Tongue (tissue), 3 donors: ENCODE measurements at places on chromosomes 3 and 15.

- DNase-seq: no peak
Observed at GRCh38 chr3:141126661-141127343, 75.7 kb downstream of the SPSB4 start.

DNA sequence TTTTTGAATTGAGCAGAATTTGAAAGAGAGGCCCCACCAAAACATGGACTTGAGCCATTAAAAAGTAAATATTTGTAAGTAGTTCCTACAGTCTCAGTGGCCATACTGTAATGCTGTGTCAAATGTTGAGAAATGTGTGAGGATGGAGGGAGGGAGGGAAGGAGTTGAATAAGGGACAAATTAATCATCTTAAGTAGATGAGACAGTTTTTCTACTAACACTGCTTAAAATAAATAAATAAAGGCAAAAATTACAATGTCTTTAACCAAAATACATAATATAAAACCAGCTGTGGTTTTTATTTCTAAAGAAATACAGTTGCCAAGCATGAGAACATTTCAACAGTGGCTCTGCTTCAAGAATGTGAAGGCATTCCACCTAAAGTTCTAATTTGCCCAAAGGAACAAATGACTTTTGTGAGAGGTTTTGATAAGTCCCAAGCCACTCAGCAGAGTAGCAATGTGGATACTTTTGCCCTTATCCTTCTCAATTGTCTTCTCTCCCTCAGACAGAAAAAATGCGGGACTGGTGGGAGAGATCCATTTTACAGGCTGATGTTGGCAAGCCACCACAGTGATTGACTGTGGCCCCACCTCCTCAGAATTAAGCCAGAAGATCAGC is 427.0 kb upstream of the RARB start:
- DNase-seq: peak; percentile 60

DNA sequence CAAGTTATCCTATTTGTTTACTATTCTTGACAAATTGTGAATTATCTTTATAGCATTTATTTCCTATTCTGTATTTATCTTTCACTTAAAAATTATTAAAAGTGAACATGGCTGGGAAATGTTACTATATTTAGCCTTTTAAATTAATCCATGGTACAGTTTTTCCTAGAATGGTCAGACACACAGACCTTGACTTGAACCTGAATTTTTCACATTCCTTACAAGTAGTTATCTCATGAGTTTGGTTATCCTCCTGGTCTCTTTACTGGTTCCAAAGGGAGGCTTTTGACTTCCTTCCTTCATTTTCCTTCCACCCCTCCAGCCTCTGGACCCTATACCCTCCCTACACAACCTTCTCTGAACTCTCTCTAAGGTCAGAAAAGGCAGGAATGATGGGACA is 280.6 kb downstream of the SATB1 start:
- no peak for DNase-seq

- no peak for DNase-seq
Observed at GRCh38 chr3:46206282-46207015, 1.7 kb downstream of the CCR1 start.

DNA sequence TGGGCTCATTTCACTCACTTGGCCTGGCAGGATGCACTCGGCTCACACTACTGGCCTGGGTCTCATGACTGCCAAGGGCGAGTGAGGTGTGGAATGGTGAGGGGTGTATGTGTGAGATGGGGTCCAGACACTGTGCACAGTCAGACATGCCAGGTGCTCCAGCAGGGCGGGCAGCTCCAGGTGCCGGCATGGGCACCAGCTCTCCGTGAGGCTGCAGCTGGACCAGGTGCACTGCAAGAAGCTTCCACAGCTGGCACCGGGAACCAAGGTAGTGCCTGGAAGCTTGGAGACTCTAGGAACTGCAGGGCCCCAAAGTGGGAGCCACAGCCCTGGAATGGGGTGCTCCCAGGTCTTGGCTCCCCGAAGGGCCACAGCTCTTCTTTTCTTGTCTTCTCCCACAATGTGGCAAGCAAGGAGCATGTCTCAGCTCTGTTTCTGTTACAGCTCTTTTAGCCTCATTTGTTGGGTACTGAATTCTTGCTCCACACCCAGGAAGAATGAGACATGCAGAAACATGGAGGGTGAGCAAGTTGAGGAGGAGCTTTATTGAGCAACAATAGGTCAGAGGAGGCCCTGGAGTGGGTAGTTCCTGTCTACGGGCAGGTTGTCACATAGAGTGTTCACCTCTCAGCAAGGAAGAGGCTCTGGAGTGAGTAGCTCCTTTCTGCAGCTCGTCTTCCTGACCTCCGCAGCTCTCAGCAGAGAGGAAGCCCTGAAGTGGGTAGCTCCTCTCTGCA is 762.8 kb downstream of the CADM2 start:
- DNase-seq: no peak

GRCh38 chr3:153551536-153552285 is 389.7 kb downstream of the RAP2B start:
- no peak for DNase-seq

DNA sequence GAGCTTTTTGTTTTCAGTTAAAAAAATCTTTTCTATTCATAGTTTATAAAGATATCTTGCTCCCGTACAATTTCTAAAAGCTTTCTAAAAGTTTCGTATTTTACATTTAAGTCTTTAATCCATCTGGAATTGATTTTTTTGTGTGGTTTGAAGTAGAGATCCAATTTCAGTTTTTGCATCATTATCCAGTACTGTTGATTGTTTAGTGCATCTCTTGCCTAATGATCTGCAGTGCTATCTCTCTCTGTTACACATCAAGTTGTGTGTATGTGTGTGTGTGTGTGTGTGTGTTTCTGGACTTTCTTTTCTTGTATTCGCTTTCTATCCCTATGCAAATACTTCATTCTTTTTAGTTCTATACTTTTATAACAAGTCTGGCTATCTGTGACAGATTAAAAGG is 605.8 kb upstream of the DPPA4 start:
- DNase-seq: no peak

DNA sequence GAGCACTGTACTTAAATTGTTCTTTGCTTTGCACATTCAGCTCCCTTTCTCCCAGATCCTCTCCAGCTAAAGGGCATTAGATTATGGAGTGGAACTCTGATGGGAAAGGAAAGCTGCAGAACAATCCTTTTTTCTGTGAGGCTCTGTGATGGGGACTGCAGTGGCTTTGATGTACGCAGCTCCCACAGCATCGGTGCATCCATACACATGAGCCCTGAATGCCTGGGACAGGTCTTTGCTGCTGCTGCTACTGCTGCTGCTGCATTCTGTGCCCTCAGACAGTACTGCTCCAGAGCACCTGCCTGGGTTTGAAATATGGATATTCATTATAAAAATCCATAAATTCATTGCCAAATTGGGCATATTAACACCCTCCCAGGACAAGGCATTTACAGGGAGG is 164.4 kb downstream of the WDR76 start:
- no peak for DNase-seq

GRCh38 chr15:75348034-75348561 is 1.3 kb downstream of the NEIL1 start:
- no peak for DNase-seq

GRCh38 chr3:127698286-127698685 is 25.5 kb downstream of the ABTB1 start:
- DNase-seq: no peak

GRCh38 chr15:85381850-85382751 is 1.7 kb downstream of the AKAP13 start:
- no peak for DNase-seq

- no peak for DNase-seq
Observed at GRCh38 chr3:28326458-28326926, 22.0 kb upstream of the ZCWPW2 start.

DNA sequence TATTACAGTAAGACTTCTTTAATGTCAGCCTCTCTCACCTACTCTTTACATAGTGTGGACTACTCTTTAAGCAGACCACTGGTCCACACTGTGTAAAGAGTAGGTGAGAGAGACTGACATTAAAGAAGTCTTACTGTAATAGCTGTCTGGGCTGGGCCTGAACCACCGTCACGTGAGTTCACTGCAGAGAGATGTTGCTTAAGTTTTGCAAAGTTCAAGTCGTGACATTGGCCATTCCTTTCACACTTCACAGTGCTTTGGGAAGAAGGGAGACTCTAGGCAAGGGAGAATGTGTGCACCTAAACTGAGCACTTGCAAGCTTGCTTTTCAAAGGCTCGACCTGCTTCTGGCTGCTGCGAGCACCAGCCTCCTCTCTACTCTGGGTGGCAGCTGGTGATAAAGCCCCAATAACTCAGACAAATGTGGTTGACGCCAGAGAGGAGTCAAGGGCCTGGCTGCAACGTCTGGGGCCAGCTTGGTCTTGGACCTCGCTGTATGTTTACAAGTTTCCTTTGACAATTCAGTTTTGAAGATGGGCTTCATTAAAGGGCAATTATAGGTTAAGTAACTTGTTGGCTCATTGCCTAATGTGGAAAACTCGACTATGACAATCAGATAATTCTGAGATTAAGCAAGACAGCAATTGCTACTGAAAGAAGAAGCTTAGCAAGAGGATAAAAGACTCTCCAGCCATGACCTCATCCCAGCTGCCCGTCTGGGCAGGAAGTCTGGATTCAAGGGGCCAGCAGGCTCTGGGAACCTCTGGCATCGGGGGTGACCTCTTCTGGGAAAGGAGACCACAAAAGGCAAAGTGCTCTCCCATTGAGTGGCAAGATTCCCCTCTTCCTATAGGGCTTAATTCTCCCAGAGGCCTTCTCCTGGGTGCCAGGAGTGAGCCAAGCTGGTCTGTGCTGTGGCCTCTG is 242.1 kb upstream of the TLE3 start:
- peak; percentile 83 for DNase-seq

- DNase-seq: peak; percentile 77
Observed at GRCh38 chr15:93865586-93865985, 365.8 kb upstream of the MCTP2 start.

DNA sequence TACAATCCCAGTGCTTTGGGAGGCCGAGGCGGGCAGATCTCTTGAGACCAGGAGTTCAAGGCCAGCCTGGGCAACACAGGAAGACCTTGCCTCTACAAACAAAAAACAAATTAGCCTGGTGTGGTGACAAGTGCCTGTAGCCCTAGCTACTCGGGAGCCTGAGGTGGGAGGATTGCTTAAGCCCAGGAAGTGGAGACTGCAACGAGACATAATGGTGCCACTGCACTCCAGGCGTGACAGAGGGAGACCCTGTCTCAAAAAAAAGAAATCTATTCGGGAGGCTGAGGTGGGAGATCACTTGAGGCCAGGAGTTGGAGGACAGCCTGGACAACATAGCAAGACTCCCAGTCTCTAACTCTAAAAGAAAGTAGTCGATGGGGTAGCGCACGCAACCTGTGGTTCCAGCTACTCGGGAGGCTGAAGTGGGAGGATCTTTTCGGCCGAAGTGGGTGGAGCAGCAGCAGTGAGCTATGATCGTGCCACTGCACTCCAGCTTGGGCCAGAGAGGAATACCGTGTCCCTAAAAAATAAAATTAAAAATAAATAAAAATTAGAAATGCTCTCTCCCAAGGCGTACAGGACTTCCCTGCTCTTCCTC is 775 bp downstream of the C3orf33 start:
- no peak for DNase-seq

DNA sequence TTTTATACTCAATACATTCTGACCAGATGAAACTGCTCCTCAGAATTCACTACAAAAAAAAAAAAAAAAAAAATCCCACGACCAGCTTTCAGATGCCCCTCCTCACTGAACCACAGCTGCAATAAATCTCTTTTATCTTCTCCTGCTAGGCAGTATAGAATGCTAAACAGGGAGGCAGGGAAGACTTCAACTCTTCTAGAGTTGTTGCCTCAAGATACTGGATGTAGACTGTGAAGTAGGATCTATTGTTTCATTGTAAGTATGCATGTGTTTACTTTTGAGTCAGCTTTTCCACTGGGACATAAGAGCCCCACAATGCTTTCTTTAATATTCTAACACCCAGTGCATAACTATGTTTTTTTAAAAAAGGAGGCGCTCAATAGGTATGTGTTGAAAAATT is 401.4 kb downstream of the TBL1XR1 start:
- DNase-seq: no peak
